D721Med (cell line): ENCODE measurements at places on chromosomes 2 and 18.

DNA sequence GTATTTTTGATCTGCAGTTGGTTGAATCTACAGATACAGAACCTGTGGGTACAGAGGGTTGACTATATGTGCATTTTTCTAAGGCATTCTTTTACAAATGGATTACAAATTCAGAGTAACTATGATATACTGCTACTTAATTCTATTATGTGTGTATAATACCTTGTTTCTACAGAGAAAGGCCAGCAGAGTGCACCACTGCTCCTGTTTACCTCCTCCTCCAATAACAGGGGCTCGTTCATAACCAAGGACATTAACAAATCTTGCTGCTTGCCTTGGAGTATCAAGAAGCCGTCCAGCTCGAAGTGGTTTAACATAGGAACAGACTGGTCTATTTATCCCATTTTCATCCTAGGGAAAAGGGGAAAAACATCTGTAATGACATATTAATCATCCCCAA lies 16.4 kb downstream of the CEP76 start:
- DNase-seq, result no peak

DNA sequence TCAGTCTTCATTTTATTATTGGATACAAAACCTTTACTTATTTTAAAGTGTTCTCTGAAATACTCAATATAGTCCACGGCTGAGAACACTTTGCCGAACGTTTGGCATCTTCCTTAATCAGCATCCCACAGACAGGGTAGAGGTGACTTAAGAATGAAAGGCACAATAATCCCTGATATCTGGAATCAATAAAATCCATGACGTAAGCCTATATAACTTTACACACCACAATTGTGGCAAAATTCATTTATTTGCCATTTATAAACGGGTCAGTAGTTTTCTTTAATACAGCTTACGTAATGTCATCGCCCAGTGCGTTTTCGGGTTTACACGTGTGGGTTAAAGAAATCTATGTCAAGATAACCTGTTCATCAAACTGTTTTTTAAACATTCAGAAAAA lies 1.3 kb downstream of the MGAT4A start:
- no peak for DNase-seq

DNA sequence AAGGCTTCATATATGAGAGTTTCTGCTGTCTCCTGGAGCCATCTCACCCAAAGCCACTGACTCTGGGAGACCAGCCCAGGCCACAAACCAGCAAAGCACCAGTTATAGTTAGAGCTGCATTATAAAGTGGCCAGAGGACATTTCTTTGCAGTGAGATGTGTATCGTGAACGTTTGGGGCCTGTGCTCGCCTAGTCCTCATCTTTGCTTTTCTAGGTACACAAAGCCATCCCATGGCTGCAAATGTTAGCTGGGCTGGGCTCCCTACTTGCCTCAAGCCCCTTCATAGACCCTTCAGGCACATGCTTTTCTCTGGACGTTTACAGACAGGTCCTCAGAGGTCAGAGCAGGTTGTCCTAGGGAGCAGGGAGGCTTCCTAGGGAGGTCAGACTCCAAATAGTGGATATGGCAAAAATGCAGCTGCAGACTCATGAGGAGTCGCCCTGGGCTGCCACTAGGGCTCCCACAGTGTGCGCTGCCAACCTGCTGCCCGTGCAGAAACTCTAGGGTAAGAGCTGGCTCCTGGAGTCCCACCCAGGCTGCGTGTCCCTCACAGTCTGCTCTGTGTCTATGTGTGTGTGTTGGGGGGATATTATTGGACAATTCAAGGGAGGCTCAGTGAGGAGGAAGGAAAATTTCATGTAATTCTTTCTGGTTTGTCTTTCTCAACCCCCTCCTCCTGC lies 141.0 kb downstream of the RPIA start:
- DNase-seq, result no peak

GRCh38 chr2:16244966-16245320 lies 304.6 kb downstream of the MYCN start:
- no peak for DNase-seq

GRCh38 chr2:239274391-239275043 lies 126.3 kb downstream of the HDAC4 start:
- no peak for DNase-seq

DNA sequence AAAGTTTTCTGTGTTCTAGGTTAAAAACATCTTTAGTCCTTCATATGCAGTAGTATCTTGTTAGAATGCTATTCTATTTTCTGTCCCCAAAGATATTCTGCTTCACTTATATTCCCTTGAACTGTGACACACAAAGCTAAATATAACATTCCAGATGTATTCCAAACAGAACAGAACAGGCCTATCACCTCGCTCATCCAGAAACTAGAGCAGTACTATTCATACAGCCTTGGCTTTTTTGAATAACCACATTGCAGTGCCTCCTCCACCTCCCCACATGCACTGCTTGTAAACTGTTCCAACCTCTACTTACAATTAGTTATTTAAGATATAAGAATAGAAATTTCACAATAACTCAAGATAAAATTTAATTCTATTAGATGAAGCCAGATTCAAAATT lies 196.8 kb downstream of the EXOC6B start:
- no peak for DNase-seq

DNA sequence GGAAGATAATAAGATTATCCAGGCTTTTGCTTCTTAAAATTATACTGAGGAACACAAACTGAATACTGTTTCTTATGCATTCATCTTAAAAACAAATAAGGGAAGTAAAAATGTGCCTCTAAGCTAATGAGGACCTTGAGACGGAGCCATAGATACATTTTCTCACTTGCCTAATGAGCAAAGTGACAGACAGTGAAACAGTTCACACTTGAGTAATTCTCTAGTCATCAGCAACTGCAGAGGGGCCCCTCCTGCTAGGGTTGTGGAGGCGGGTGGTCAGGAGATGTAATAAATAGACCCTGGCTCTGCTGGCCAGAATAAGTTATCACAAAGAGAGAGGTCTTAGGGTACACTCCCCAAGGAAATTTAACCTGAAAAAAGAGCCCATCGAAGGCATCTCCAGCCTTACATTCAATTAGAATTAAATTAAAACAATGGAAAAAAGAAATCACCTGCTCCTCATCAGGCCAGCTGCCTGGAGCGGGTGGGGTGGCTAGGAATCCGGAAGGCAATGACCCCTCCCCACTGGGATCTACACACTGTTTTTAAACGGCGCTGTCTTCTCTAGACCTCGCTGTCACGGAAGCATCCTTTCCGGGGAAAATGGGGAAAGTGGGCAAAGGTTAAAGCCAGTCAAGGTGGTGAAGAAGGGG lies 32.6 kb upstream of the INSIG2 start:
- DNase-seq, result no peak
